ENCODE measurements at places on chromosomes 7 and 10. TPM values are rescaled to one million over a fixed set of nuclear protein-coding genes. Genes with fewer than 3 reads are reported as not detected.

GRCh38 chr7:24972991-24973390 is 7.0 kb downstream of the OSBPL3 start:
- peaks cover 19% of the 10 kb centered on the region for H3K36me3 ChIP-seq
- H3K4me1 ChIP-seq, result peaks cover 58% of the 10 kb centered on the region

GRCh38 chr10:43057831-43058340 is 19.0 kb upstream of the RET start:
- no peak overlapping the region for H3K27ac ChIP-seq
- H3K27me3 ChIP-seq, result peaks cover 13% of the 10 kb centered on the region
- H3K36me3 ChIP-seq, result no peaks in the 10 kb centered on the region
- H3K4me3 ChIP-seq, result no peak overlapping the region
- peak; percentile 8 for DNase-seq

The TMEM273 gene
- 12.3 TPM for total RNA-seq

The PRPS1L1 gene
- not detected for total RNA-seq

The DGKB gene
- not detected for total RNA-seq

- H3K4me1 ChIP-seq, result no peaks in the 10 kb centered on the region
- H3K27me3 ChIP-seq, result no peaks in the 10 kb centered on the region
- no peak for DNase-seq
- H3K27ac ChIP-seq, result no peak overlapping the region
- no peak overlapping the region for H3K4me3 ChIP-seq
Measured at GRCh38 chr7:80362677-80363076, 149.2 kb downstream of the GNAT3 start.

The SEMA3D gene
- not detected for total RNA-seq

- H3K27ac ChIP-seq, result no peak overlapping the region
- DNase-seq, result no peak
- no peak overlapping the region for H3K4me3 ChIP-seq
- H3K36me3 ChIP-seq, result no peaks in the 10 kb centered on the region
- H3K27me3 ChIP-seq, result peaks cover 13% of the 10 kb centered on the region
- H3K4me1 ChIP-seq, result peaks cover 1% of the 10 kb centered on the region
Measured at GRCh38 chr7:149785983-149786382, 12.6 kb upstream of the ZNF467 start.

Measured in activated naive CD8-positive, alpha-beta T cell treated with anti-CD3 and anti-CD28 coated beads, Interleukin-2, amount 10 ng/mL, durations not matched to agents 7 days and 5 days (primary cell).